ENCODE measurements at places on chromosomes 5 and 9. TPM values are rescaled to one million over a fixed set of nuclear protein-coding genes. Genes with fewer than 3 reads are reported as not detected.

The STRBP gene
- 34.8 TPM for total RNA-seq

DNA sequence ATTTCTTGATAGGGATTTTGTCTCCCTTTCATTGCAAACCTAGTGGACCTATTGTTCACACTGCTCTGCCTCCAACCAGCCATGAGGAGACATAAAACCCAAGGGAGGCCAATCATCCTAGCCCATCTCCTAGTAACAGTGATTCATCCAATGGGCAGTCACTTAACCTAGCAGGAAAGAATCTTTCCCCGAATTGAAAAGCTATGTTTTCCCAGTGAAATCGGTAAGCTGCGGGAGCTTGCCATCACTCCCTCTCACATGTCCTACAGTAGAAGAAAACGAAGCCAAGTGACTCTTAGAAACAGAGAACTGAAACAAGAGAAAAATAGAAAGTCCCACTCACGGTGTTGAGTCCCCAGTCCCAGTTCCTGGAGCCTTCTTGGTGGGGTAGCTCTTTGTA, 123.3 kb downstream of the SUSD1 start:
- no peak for DNase-seq
- peaks cover 18% of the 10 kb centered on the region for H3K4me1 ChIP-seq
- no peak overlapping the region for H3K4me3 ChIP-seq
- peaks cover 2% of the 10 kb centered on the region for H3K27me3 ChIP-seq
- H3K27ac ChIP-seq = no peak overlapping the region

DNA sequence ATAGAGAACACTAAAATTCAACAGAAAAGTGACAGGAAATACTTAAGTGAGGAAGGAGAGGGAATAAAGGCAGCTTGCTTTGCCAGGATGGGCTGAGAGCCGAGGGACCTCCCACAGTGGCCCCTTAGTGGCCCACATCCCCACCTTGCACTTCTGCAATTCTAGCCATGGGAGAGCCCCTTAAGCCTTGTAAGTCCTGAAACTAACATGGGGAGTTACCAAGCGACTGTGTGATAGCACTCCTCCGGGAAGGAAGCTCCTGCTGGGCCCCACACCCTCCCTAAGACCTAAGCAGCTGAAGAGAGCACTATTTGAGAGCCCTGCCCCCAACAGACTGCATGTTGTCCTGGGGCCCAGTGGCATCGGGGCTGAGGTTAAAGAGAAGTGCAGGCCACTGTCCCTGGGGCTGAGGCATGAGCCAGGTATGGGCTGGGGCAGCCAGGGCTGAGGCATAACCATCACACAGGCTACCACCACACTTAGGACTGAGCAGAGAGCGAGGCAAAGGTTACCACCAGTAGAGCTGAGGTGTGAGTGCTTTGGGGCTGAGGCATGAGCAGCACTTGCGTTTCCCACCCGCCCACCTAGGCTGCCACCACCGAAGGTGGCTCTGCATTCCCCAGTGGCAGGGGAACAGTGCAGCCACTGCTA, 301.8 kb upstream of the TRPC7 start:
- no peaks in the 10 kb centered on the region for H3K36me3 ChIP-seq
- H3K27ac ChIP-seq = no peak overlapping the region

The C9orf43 gene
- 0.91 TPM for total RNA-seq

DNA sequence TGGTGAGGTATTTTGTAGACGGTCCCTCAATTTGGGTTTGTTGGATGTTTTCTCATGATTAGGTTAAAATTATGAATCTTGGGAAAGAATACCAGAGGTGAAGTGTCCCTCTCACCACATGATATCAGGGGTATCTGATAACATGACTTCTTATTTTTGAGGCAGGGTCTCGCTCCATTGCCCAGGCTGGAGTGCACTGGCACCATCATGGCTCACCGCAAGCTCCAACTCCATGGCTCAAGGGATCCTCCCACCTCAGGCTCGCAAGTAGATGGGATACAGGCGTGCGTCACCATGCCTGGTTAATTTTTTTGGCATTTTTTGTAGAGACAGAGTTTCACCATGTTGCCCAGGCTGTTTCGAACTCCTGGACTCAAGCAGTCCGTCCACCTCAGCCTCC, 24.1 kb downstream of the SPRY4 start:
- H3K36me3 ChIP-seq = no peaks in the 10 kb centered on the region
- DNase-seq = no peak
- H3K4me3 ChIP-seq = no peak overlapping the region
- H3K4me1 ChIP-seq = peaks cover 4% of the 10 kb centered on the region
- no peak overlapping the region for H3K27ac ChIP-seq
- no peaks in the 10 kb centered on the region for H3K27me3 ChIP-seq

- peaks cover 2% of the 10 kb centered on the region for H3K4me1 ChIP-seq
- H3K4me3 ChIP-seq = peak within 1 kb of the TSS; percentile 37
- peaks cover 9% of the 10 kb centered on the region for H3K36me3 ChIP-seq
- no peak within 1 kb of the TSS for H3K27ac ChIP-seq
- no peak for DNase-seq
- H3K27me3 ChIP-seq = peaks cover 68% of the 10 kb centered on the region
These were observed at the start of gene PCDHGA4 for GRCh38 chr5:141354900-141355469. PCDHGA4 (plus strand) TSS chr5:141355021; CDS start chr5:141355108, 87 bp downstream.

Data from activated CD4-positive, alpha-beta T cell treated with anti-CD3 and anti-CD28 coated beads for 36 hours (primary cell).